ENCODE measurements at places on chromosomes 12 and 14.

- DNase-seq: no peak
Measured at GRCh38 chr12:13193505-13194231, 2.9 kb upstream of the EMP1 start.

DNA sequence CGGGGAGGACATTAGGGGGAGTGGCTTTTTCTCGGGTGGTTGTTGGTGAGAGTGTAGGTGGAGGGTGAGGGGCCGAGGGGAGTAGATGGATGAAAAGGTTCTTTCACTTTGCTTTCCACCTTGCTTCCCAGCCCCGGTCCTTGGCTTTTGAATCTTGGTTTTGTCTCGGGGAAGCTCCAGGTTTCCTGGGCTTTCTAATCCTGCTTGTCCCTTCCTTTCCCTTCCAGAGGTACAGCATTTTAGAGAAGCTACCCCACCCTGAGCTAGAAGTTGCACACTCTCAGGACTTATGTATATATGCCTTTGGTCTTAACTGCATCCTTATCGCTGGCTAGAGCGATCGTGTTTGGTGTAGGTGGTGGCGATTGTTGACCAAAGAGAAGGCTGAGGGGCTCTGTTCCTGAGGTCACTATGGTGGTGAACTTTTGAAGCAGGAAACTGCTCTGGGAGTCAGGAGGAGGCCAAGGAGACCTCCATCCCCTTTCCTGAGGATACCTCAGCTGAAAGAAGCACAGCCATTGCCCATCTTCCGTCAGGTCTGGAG is 862 bp downstream of the PIP4K2C start:
- no peak for DNase-seq

DNA sequence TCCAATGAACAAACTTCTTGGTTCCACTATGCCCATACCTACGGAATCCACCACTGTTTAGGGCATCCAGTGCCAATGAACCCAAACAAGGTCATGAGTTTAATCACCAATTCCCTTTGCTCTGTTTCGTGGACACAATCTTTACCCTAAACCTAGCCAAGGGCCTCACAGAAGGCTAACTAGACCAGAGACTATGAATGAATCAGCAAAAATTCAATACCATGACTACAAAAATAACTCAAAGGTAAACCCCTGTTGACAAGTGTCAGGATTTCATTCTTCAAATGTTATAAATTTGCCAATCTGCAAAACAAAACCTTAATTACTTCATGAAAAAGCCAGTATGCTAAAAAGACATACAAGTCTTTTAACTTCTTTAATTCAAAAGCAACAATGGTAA is 96.7 kb downstream of the CEP128 start:
- DNase-seq: no peak

- DNase-seq: no peak
Measured at GRCh38 chr12:48165089-48165981, 8.0 kb upstream of the ASB8 start.

GRCh38 chr14:22268875-22269274 is 320.1 kb downstream of the DAD1 start:
- no peak for DNase-seq

DNA sequence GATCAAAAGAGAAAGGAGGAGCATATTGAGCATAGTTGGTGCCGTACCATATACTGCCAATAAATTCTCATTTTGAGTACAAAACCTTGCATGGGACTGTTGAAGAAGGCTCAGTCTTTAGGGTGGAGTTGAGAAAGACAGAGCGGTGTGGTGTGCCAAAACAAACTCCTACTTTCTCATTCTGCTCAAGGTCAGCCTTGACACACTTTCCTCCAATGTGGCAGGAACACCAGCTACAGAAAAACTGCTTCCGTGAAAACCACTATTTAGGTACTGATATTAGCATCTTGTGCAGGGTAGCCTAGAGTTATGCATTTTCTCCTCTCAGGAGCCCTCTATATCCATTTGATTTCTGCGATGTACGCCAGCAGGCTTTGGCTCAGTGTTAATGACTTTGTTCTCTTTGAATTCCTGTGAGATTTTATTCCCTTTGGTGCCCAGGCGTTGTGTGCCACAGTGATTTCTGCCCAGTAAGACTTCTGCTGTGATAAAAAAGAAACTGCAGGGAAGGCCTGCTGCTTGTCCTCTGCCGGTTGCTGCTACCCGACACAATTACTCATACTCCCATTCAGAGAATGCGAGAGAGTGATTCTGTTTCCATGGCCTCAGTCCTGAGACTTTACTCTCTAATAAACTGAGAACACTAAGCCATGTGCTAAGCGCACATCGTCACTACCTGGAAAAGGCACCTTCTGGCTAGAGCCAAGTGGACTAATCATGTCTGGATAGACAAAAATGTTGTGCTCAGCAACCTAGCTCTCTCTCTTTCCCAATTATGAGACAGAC is 88.3 kb upstream of the MDM1 start:
- no peak for DNase-seq

- DNase-seq: no peak
Measured at GRCh38 chr14:69010648-69011047, 31.5 kb upstream of the ACTN1 start.

- no peak for DNase-seq
Measured at GRCh38 chr14:63392236-63392635, 73.5 kb upstream of the GPHB5 start.

GRCh38 chr14:100591453-100592371 is 4.5 kb upstream of the BEGAIN start:
- no peak for DNase-seq

DNA sequence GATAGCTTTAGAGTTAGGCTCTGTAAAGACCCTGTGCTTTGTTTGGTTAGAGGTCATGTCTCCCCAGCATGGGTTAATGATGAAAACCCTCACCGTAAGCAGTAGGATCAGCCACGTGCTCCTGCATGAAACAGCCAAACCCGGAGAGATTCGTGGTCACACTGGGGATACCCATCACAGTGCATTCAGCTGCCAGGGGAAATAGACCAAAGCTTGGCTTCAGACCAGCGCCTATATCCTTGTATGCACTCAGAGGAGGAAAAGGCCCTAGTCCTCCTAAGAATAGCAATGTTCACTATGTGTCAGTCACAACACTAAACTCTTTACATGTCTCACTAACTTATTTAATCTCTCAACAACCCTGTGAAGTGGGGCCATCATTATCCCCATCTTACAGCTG is 16.3 kb downstream of the SPX start:
- no peak for DNase-seq

- no peak for DNase-seq
Measured at GRCh38 chr14:43795600-43796228, 711.4 kb downstream of the FSCB start.

GRCh38 chr12:114166362-114166761 is 200.2 kb upstream of the RBM19 start:
- DNase-seq: peak; percentile 78

DNA sequence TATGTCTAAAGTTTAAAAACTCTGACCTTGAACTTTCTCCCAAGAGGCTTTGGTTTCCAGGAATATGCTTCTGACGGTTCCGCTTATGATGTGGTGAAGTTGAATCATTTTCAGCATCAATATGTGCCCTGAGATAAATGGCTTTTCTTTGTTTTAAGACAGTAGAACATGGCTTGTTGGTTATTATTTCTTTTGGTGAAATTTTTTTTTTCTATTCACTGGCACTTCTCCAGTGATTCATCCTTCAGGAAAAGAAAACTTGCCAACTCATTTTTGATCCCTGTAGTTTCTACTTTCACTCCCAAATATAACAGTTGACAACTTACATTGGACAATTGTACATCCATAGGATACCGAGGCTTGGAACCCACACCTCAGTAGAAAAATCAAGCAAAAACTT is 1301.2 kb upstream of the FLRT2 start:
- no peak for DNase-seq

- no peak for DNase-seq
Measured at GRCh38 chr12:6863586-6864321, 3.6 kb upstream of the TPI1 start.

GRCh38 chr12:6953442-6954315 is 2.5 kb downstream of the PTPN6 start:
- no peak for DNase-seq

- no peak for DNase-seq
Measured at GRCh38 chr12:3795492-3796133, 42.7 kb upstream of the CRACR2A start.

GRCh38 chr14:78581229-78581628 is 411.1 kb downstream of the NRXN3 start:
- no peak for DNase-seq

GRCh38 chr12:95996034-95996658 is at the start of gene HAL:
HAL (minus strand) TSS chr12:95996344; CDS start chr12:95995910, 434 bp downstream.
- no peak for DNase-seq

- no peak for DNase-seq
Measured at GRCh38 chr14:74846168-74846567, 29.8 kb downstream of the PROX2 start.

- DNase-seq: no peak
Measured at GRCh38 chr12:10186299-10186698, 7.5 kb downstream of the TMEM52B start.

DNA sequence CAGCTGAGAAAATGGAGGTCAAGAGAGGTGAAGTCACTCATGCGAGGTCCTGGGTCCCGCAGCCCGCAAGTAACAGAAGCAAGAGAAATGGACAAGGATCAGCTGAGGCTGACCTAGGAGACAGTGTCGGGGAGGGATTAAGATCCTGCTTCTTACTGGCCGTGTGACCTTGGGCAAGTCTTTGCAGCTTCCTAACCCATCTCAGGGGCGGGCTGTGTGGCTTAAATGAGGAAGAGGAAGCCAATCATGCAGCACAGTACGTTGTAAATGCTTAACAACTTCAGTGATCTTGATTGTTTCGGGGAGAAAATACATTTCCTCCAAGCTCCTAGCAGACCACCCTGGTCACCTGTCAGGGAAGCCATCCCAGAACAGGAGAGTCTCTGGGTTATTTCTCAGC is 7.1 kb upstream of the PGF start:
- DNase-seq: no peak

GRCh38 chr14:21924479-21924878 is 250.9 kb upstream of the OR4E1 start:
- no peak for DNase-seq

- DNase-seq: no peak
Measured at GRCh38 chr12:76782526-76782925, 18.6 kb downstream of the ZDHHC17 start.

- DNase-seq: no peak
Measured at GRCh38 chr14:79352076-79352630, 859.2 kb downstream of the DIO2 start.

DNA sequence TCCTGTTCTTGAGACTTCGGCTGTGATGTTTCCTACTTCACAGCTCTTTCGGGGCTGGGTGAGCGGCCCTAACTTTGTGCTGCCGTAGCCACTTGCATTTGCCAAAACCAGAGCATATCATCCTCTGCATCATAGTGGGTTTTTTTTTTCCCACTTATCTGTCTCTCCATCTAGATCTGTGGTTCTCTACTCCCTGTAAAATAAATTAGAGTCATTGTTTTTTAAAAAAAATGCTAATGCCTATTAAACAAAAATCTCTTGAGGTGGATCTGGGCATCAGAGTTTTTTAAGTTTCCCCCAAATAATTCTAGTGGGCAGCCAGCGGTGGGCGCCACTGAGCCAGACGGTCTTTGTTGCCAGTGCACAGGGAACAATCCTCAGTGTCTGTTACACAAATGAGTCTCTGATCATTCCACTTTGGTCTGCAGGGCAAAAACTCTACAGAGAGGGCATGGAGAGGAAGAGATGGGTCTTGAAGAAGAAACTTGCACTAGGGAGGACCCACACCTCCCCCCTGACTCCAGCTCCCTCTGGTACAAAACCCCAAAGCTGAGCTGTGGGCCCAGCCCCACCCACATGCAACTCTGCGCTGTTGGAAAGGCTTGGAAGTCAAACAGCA is 62.4 kb upstream of the BCL2L14 start:
- peak; percentile 60 for DNase-seq

DNA sequence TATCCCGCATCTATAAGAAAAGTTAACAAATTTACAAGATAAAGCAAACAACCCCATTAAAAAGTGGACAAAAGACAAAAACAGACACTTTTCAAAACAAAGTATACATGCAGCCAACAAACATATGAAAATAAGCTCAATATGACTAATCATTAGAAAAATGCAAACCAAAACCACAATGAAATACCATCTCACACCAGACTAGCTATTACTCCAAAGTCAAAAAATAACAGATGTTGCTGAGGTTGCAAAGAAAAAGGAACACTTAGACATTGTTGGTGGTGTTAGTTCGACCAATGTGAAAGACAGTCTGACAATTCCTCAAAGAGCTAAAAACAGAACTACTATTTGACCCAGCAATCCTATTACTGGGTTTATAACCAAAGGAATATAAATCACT is 968.6 kb upstream of the USP15 start:
- no peak for DNase-seq

GRCh38 chr12:42021469-42021868 is 123.2 kb downstream of the GXYLT1 start:
- no peak for DNase-seq

- DNase-seq: no peak
Measured at GRCh38 chr12:896031-896430, 53.5 kb downstream of the RAD52 start.

DNA sequence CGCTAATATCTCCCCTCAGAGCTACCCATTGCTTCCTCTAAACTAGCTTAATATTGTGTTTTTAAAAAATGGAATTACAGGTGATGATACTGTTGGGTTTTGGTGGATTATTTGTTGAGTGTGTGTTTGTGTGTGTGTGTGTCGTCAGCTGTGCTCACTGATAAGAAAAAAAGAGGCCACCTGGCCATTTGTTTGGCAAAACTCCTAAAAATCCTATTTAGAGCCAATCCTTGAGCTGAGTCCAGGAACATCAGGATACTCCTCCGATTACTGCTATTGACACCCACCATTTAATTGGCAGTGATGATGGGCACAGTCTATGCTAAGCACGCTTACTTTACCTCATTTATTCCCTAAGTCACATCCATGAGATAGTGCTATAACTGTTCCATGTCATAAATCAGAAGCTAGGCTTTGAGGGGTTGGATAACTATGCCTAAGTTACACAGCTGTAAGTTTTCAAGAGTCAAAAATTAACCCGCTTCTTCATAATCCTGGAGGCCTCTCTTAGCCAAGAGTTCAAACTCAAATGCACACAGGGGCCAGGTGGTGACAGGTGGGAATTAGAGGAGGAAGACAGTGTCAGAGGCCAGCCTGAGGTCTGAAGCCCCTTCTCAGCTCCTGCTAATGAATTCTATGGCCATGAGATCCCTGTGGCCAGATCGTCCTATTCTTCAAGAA is 1026.6 kb upstream of the TMEM132C start:
- DNase-seq: no peak

DNA sequence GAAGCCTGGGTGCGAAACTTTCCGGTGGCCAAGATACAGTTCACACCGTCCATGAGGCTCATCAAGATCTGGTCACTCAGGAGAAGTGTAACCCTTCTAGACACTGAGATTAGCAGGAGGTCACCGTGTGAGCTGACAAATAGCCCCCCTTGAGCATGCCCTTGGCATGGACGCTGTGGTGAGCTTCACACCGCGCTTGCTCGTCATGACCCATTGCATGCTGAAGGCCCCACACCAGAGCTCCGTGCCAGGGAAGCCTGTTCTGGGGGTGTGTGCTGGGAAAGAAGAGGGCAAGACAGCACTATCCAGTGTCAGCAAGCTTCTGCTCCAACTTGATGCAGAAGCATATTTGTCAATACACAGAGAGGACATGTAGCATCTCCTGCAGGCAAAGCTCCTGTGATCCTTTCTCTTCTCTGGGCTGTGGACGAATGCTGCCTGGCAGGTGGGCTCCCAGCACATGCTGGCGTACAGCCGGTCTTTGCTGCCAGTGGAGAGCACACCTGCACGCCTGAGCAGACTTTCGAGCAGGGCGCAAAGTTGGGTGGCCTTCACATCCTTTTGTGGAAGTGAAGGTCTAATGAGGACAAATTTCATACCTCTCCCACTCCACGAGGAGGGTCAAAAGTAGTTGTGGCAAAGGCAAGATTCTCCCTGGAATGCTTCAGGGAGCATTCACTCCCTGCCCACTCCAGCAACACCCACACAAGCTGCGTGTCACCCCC is 126.9 kb upstream of the FKBP4 start:
- DNase-seq: peak; percentile 28
